Stimulated activated CD8-positive, alpha-beta memory T cell treated with anti-CD3 and anti-CD28 coated beads, Interleukin-7, amount 100 ng/mL, for 24 hours (primary cell): ENCODE measurements at places on chromosomes 6 and 20.

- peak; percentile 40 for DNase-seq
Measured at GRCh38 chr6:49409951-49410542, 53.0 kb downstream of the MMUT start.

- DNase-seq, result no peak
Measured at GRCh38 chr6:6984585-6985366, 123.0 kb upstream of the RREB1 start.

DNA sequence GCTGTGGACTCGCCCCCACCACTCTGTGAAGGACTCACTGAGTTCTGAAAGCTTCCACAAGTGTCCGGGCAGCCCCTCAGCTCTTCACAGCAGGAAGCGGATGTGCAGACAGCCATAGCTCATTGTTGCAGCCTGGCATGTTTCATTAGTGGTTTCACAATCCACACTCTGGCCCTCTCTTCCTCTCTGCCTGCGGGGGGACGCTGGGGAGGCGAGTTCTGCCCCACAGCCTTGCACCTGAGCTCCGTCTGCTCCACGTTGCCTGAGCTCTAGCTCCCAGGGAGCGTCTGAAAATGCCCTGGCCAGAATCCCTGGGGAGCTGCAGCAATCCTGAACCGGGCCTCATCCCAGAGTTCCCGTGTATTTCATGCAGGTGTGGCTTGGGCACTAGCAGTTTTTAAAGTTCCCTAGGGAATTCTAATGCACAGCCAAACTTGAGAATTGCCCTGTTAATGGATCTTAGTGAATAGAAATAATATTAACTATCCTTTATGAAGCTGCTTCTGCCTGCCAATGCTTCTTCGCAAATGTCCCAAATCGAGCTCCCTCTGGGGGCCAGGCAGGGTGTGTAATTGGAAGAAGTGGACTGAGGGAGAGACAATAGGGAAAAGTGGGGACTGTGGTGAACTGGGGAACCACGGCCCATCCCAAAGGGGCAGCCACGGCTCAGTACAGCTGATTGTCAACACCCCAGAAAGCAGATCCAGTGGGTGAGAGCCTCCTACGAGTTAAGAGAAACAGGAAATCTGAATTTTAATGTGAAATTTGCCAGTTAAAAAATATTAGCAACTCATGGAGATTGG is 51.5 kb downstream of the CTCFL start:
- DNase-seq, result no peak

- DNase-seq, result no peak
Measured at GRCh38 chr6:107560657-107561056, 70.7 kb downstream of the SOBP start.

DNA sequence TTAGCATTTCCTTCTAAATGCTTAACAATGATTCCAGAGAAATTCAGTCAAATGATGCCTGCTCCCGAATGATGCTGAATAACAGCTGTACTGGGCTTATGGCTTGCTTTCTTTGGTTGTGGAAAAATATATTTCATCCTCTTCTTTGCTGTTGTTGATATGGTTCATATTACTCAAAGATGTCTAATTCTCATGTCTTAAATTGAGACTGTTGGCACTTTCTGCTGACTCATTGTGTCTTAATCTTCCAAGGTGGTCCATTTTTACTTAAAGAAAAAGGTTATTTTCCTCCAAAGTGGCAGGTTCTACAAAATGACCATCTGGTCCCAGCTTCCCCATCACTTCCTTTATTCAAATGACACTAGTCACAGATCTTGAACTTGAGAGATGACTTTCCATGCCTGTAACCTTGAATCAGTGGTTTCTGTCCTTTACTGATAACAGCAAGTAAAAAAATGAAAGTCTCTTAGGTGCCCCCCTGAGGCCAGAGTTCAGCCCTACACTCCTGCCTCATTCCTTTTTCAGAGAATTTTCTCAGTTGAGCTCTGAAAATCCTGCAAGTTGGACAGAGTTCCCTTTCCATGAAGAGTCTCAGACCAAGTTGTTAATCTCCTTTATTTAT is 6.9 kb downstream of the SNAP25 start:
- no peak for DNase-seq

DNA sequence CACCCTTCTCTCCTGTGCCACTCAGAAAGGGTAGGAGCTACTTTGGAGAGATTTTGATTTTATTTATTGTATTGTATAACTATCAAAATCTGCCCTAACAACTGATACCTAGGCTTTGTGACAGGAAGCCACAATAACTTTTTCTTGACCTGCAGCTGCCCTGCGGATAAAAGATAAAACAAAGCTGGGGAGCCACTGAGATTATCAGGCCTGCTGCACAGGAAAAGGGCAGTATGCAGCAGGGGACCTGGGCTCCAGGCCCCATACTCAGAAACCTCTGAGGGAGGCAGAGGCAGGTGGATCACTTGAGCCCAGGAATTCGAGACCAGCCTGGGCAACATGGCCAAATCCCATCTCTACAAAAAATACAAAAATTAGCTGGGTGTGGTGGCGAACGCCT is 980 bp upstream of the SNX21 start:
- no peak for DNase-seq

- no peak for DNase-seq
Measured at GRCh38 chr6:44022296-44022661, 105.0 kb downstream of the MRPL14 start.

DNA sequence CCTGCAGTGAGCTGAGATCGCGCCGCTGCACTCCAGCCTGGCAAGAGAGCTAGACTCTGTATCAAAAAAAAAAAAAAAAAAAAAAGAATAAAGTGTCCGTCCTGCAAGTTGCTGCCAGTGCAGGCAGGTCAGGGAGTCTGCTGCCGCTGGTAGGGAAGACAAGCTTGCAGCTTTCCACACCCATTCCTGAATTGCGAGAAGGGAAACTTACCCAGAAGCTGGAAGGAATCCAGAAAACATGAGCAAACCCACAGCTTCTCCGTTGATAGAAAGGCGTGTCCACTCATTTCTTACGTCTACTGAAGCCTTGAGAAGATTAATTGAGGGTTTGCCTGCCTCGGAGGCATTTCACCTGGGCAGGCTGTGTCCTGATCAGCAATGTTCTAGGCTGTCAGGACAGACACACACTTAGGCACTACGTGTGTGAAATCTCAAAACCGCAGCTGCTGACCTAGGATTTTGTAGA is 61.6 kb upstream of the DSP start:
- no peak for DNase-seq

DNA sequence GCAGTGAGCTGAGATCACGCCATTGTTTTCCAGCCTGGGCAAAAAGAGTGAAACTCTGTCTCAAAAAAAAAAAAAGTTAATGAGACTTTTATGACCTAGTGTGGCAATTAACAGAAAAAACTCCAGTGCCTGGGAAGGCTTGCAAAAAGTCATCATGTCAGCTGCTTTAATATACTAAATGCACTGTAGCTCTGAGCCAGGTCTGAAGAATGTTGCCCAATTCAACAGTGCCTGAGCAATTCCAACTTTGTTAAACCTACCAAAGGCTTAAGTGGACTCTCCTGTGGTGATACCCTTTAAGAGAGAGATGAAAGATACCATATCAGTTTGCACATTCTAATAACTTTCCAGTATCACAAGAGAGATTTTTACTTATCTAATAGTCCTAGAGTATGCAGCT is 6.5 kb upstream of the ROS1 start:
- no peak for DNase-seq

DNA sequence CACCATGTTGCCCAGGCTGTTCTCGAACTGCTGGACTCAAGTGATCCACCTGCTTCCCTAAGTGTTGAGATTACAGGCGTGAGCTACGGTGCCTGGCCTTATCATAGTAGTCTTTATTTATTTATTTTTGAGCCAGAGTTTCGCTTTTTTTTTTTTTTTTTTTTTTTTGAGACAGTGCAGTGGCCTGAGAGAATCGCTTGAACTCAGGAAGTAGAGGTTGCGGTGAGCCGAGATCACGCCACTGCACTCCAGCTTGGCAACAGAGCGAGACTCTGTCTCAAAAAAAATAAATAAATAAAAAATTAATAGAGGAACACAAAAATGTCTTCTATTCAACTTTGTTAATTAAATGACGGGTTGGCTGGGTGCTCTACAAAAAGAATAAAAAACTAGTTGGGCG is 12.9 kb downstream of the MAPRE1 start:
- no peak for DNase-seq

GRCh38 chr6:152380993-152381898 is 255.9 kb downstream of the SYNE1 start:
- no peak for DNase-seq

GRCh38 chr20:17893445-17893844 is 75.1 kb downstream of the SNX5 start:
- no peak for DNase-seq

DNA sequence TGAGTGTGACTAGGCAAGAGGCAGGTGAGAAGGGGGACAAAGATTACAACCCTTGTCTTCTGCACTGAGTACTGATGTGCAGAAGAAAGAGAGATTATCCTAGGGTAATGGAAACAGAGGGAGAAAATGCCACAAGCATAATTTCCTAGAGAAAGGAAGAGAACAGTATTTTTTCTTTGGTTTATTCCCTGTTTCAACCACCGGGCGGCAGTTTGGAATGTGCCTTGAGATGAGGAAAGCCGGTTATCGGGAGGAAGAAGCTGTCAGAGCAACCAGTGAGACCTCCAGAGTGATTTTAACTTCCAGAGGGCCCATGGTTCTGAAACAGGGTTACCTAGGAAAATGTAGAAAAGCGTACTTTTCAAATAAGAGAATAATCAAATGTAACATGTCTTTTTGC is 121.4 kb downstream of the REV3L start:
- no peak for DNase-seq

DNA sequence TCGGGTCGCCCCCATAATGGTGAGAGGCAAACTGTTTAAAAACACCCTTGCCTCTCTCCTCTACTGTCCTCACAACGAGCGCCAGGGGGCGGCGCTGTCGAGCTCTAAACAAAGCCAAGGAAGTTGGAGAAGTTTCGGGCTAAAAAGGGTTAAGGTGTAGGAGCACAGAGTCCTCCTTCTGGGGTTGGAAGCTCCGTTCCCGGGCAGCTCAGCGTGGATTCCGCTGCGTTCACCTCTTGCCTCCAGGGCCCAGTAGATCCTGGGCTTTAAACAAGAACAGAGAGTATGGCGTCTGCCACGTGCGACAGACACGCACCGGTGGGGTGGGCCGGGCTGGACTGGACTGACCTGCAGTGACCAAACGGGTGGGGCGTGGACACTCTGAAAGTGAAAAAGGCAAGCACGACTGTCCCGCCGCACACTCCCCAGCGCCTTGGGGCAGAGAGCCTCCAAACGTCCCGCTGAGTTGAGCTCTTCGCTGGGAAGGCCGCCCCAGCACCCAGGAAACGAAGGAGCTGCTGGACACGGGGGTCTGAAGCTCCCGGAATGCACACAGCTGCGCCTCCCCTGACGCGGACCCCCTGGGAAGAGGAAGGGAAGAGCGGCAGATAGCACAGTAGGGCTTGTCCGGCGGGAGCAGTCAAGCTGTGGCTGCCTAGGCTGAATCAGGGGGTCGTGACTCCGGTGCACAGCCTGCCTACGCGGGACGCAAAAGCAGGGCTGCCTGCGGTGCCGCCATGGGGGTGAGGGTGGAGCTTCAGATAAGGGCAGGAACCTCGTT is 1.6 kb upstream of the THBD start:
- DNase-seq, result no peak

- no peak for DNase-seq
Measured at GRCh38 chr6:108689272-108690161, 128.8 kb downstream of the FOXO3 start.

DNA sequence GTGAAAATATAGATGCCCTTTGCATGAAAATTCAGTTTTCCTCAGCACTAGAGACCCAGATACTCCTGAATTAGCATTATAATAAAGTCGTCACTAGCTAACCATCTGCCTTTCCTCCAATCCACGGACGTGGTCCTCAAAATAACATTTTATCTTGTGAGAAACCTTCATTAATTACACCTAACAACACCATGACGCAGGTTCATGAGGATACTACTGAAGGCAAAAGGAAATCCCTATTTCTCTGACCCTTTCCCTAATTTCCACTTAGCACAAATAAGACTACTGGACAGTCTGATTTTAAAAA is 1.3 kb upstream of the PNISR start:
- no peak for DNase-seq

GRCh38 chr20:43981540-43981939 is 66.9 kb downstream of the TOX2 start:
- no peak for DNase-seq
